ENCODE measurements at places on chromosomes 13 and 19.

DNA sequence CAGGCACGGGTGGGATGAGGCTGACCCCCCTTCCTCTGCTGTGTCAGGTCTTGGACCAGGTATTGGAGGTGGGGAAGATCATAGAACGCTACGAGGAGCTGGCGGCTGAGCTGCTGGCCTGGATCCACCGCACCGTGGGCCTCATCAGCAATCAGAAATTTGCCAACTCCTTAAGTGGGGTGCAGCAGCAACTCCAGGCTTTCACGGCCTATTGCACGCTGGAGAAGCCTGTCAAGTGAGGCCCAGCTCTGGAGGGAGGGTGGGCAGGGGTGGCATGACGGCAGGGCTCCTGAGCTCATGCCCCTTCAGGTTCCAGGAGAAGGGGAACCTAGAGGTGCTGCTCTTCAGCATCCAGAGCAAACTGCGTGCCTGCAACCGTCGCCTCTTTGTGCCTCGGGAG lies 35.3 kb downstream of the SPTBN4 start:
- no peak for DNase-seq

DNA sequence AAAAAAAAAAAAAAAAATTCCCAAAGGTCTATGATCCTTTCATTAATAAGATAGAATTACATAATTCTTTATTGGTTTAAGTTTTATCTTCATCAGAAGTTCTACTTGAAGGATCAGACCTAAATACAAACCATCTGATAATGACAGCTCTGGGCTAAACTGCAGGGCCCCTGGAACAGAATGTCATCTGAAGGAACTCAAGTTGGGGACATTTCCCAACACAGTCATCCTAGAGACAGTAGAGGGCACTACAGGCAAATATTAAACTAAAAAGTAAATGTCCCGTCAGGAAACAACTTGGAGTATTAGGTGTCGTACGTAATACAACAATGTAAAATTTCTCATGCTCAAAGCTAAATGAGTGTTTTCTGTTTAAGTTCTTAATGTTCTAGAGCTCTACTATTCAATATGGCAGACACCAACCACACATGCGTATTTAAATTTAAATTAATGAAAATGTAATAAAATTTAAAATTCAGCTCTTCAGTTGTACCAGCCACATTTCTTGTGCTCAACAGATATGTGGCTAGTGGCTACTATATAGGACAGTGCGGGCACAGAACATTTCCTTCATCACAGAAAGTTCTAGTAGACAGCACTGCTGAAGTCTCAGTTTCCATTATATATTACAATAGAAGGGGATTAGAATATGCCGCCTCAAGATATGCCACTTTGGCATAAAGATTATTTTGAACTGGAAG lies 21.8 kb upstream of the NAXD start:
- DNase-seq: peak; percentile 36

GRCh38 chr13:27219611-27220010 lies 31.7 kb upstream of the RPL21 start:
- DNase-seq: no peak

DNA sequence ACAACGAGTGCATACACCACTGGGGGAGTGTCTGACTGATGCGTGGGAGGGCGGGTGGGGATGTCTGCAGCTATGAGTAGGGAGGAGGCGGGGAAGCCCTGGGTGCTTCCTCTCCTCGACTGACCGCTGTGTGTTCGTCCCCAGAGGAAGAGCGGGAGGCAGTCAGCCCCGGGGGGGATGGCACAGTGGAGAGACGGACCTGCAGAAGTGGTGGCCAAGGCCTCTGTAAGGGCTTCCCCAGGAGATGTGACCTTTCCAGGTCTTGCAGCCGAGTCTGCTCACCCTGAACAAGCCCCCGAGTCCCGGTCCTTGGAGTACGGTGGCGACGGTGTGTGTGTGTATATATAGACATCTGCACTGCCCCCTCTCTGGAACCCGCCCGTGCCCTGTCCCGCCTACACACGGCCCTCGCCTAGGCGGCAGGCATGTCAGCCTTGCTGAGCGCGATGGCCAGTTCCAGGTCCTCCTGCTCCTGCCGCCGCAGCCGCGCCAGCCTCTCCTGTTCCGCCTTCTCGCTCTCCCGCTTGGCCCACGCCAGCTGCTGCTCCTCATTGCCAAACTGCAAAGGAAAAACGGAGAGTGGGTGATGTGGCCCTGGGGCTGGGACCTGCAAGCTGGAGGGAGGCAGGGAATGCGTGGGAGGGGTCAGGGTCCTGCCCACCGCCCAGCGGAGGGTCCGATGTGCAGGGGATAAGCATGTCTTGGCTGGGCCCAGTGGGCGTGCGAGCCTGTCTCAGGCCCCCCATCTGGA lies 30.8 kb downstream of the KLF2 start:
- DNase-seq: peak; percentile 21

DNA sequence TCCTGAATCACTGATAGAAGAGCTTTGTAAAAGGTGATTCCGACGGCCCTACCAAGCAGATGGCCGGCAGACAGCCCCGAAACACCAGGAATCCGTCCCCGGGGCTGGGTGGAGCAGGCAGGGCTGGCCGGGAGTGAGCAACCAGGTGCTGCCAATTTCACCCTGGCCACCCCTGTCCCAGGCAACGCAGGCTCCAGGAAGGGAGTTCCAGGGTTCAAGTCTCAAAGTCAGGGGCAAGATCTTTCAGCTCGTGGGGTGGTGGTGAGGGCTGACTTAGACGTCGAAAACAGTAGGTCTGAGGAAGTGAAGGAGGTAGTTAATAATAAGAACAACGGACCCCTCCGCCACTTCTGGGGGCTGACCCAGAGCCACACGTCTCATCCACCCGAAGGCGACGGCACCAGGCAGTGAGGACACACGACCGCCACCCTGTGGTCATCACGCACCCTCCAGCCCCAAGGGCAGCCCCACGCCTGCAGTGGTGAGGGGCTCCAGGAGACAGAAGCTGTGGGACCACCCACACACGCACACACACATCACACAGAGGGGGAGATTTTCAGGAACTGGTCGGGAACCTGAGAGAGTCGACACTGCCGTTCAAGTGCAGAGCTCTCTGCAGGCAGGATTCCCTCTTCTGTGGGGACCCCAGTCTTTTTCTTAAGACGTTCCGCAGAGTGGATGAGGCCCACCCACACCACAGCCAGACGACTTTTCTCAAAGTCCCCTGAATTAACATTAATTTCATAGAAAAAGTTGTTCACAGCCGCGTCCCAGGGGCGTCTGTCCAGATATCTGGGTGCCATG lies 67.2 kb downstream of the SPACA7 start:
- no peak for DNase-seq

DNA sequence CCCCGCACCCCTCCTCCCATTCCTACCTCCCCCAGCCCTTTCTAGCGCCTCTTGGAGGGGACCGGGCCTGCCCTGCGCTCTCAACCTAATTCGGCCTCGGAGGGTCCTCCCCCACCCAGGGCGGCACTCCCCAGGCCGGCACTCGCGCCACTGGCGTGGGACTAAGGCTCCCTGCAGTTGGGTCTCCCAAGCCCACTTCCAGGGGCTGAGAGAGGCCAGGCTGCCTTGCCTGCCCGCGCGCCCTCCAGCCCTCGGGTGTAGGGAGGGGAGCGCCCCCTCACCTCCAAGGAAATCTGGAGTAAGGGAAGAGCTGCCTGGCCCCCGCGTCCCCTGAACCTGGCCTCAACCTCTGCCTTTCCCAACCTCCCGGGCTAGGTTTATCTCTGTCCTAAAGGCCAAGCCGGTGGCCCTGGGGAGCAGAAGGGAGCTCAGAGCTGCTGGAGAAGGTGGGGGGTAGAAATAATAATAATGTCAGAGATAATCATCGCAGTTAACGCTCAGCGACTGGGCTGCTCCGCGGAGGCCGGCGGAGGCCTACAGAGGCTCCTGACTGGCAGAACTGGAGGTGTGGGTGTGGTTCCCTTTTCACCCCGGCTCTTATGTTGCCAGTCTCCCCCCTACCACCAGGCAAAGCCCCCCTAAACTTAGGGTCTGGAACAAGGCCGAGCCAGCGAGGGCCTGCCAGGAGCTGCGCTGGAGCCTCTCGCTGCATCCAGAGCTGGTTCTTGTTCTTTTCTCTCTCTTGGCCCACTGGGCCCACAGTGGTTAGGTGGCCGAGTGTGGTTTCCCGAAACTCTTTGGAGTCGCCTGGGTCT lies 9.6 kb downstream of the ZIC2 start:
- no peak for DNase-seq

GRCh38 chr19:18232540-18233223 lies 6.4 kb upstream of the PDE4C start:
- DNase-seq: no peak

- DNase-seq: no peak
Measured at GRCh38 chr13:44273991-44274770, 99.4 kb upstream of the SERP2 start.

DNA sequence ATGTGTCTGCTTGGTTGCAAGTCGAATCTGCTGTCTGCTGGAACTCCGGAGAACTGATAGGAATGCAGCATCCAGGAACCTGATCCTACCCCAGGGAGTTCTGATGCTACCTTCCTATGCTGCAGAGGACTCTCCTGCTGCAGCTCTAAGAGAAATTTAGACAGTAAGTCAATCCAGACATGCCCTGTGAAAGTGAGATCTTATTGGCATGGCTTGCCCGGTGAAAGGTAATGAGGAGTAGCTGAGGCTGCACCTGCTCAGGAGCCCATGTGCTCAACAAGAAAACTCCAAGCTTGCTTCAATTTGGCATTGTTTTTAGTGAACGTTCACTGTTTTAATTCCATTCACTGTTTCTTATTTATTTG lies 217.3 kb upstream of the SERP2 start:
- DNase-seq: no peak

GRCh38 chr19:39448271-39448670 lies 2.9 kb downstream of the SUPT5H start:
- DNase-seq: no peak

DNA sequence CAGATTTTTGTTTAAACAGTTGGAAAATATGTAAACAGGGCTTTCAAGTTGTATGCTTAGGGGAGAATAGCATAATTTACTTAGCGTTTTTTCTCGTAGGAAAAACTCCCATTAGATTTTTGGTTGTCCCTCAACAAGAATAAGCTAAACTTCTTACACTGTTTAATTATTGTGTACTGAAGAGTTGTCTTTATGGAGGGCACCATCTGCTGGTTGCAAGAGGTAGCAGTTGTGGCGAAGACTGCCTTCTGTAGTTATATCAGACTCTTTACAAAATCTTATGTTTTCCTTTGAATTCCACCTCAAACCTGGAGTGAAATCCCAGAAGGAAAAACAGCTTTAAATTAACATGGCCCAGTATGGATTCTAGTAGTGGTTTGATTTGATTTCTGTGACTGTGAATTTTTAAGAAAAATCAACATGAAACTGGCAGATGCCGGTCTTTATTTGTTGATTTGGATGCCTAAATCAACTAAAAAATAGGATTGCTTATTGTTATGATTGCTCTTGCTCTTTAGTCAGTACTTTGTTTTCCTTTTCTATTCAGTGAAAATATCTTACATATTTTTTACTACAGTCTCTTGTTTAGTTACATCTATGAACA lies 53.4 kb downstream of the PDS5B start:
- DNase-seq: peak; percentile 22

- DNase-seq: peak; percentile 40
Measured at GRCh38 chr13:38872693-38873092, 117.9 kb downstream of the STOML3 start.

- no peak for DNase-seq
Measured at GRCh38 chr19:55481794-55482155, 3.2 kb upstream of the NAT14 start.

DNA sequence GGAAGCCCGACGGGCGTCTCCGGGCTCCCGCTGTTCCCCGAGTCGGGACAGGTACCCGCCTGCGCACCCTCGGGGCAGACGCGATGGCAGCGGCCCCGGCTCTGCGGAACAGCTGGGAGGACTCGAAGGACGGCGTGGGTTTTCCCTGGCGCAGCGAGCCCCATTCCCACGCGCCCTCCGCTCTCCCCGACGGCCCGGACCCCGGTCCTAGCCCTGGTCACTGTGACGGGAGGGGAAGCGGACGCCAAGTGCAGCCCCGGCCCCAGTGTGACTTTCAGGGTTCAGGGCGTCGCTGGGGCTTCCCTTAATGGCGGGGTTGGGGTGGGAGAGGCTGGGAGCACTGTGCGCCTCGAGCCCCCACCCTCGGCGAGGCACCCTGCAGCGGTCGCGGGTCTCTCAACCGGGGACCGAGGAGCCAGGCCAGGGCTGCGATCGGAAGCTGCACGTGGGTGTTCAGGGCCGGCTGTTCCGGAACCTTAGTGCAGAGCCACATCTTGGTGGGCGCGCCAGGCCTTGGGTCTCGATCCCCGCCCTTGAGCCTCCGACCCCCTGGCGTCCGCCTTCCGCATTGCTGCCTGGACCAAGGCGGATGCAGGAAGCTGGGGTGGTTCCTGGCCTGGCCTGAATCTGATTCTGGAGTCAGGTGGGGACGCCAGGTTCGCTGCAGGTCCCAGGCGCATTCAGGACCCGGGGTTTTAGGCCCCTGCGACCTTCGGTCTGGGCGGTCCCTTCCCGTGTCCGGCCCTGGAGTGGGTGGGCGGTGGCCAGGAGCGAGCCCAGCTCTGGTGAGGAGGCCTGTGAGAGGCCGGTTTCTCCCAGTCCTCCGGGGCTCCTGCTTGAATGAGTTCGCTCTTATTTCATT lies 3.5 kb downstream of the LGALS7B start:
- no peak for DNase-seq

DNA sequence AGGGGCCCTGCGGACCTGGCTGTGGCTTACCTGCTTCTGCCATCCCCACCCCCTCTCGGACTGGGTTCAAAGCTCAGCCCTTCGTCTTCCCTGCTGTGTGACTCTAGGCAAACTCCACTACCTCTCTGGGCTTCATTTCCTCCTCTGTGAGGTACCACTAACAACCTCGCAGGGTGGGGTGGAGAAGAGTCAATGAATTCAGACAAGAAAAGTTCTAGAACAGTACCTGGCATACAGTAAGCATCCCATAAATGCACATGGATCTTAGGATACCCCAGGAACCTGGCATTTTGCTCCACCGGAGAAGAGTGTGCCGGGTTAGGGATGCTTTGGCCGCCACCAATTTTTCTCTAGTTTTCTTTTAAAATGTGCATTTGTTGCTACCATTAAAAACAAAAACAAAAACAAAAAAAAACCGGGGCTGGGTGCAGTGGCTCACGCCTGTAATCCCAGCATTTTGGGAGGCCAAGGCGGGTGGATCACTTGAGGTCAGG lies 3.4 kb downstream of the TLE5 start:
- no peak for DNase-seq

DNA sequence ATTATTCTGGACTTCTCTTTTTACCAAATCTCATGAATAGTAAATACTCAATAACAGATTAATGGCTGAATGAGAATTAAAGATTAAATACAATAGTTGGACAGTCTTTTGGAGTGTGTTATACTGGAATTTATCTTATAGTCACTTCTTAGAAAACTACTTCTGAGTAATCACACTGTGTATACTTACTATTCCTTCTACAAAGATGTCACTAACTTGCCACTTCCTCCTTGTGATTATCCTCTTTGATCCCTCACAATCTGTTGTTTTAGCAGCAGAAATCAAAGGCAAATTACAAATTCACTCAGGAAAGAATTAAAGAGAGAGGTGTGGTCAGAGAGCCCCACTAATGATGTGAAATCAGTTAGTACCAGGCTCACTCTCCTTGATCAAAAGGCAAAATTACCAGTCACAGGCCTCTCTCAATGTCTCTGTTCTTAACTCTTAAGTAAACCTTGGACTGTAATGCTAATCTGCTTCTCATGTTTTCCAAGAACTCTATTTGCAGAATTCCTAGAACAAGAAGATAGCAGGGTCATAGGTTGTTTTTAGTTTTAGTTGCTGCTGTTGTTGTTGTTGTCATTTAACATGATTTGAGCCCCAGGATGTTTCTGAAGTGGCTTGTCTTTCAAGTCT lies 37.3 kb upstream of the FNDC3A start:
- DNase-seq: no peak

Data from urothelium cell line (cell line).